GM18507 (cell line): ENCODE measurements at places on chromosomes 2 and 18.

DNA sequence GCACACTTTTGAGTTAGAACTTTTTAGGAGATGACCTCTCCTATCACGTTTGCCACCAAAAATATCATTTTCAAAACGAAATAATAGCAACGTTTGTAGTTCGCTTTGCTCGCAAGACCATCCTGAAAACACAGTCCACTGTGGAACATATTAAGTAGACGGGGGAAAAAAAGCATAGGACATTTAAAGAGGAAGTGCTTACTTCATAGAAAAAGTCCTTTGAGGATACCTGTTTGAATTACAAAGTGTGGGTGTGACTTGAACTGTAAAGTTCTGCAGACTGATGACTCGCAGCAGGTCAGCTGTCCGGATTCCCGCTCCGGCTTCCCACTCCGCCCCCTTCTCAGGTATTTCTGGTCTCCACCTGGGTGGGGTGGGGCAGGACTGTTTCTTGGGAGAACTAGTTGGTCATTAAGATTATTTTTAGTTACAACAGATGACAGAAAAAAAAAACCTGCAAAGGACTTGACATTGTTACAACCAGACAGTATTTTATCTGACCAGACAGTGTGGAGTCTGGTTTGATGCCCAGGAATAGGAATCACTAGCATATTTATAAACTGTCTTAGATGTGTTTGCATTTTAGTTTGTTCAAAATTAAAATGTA is 13.3 kb downstream of the CNOT11 start:
- no peak for DNase-seq

DNA sequence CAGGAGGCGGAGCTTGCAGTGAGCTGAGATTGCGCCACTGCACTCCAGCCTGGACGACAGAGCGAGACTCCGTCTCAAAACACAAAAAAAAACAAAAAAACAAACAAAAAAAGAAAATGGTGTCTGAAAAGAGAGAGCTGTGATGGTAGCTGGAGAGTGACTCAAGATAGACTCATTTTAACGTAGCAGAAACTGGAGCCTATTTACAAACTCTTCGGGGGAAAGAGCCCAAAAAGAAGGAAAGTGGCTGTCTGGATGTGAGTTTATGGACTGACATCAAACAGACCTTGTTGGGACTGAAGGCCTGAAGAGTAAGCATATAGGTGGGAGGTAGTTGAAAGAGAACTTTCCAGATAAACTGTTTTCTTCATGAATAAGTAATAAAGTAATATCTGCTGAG is 51.8 kb downstream of the LIMS1 start:
- DNase-seq, result no peak

- DNase-seq, result no peak
These were observed 57.5 kb downstream of the DTNB start for GRCh38 chr2:25615920-25616319.

DNA sequence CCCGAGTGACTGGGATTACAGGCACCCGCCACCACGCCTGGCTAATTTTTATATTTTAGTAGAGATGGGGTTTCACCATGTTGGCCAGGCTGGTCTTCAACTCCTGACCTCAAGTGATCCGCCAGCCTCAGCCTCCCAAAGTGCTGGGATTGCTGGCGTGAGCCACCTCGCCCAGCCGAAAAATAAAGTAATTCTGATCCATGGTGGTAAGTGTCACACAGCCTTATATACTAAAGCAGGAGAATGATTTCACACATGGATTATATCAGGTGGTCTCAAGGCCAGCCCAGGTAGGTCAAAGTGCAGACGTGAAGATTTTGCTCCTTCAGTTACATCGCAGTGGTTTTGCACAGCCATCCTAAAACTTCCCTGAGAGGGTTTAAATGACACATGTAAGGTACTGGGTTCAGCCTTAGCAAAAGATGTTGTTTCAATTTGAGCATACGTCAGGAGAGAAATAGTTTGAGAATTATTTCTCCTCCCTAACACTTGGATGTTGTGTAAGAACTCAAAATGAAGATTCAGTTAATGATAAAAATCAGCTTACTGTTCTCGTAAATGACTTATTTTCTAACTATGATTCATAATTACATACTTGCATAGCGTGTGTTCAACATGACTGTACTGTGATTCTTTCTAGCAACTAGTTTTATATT is 93.0 kb upstream of the SLC39A10 start:
- no peak for DNase-seq

DNA sequence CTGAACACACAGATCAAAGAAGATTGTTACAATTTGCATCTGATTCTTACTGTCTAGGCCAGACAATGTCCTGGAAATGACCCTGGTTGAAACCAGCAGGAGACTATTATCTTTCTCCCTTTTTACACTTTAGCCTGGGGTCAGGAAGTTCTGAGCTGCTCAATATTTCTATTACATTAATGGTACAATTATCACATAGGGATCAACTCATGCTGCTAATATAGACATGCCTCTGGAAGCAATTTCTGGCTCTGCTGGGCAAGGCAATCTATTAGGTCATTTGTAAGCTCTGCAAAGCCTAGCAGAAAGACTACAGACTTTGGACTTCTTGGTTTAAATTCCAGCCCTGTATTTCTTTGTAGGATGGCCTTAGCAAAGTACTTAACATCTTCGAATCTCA is 205.3 kb downstream of the LRP1B start:
- no peak for DNase-seq

- DNase-seq, result no peak
These were observed 111.1 kb downstream of the TGFA start for GRCh38 chr2:70442301-70443077.

- no peak for DNase-seq
These were observed 12.4 kb upstream of the DTNB start for GRCh38 chr2:25685741-25686140.

GRCh38 chr2:42974169-42974720 is 181.9 kb upstream of the HAAO start:
- no peak for DNase-seq

DNA sequence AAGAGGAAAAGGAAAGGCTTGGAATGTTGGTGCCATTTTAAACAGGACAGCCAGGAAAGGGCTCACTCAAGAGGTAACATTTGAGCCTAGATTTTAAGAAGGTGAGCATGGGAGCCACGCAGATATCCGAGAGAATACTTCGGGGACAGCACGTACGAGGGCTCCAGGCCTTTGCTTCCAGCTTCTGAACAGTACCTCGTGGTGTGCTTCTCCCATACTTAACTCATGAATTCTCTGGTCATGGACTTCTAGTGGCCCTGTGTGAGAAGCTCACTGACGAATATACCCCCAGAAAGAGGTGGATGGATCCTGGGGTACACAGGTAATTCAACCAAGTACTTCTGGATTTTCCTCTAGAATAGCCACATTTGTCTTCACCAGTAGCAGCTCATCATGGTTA is 2.7 kb upstream of the VIT start:
- no peak for DNase-seq

GRCh38 chr18:32383050-32383819 is 87.4 kb downstream of the GAREM1 start:
- no peak for DNase-seq

GRCh38 chr2:227509076-227509475 is 37.1 kb downstream of the AGFG1 start:
- DNase-seq, result no peak

DNA sequence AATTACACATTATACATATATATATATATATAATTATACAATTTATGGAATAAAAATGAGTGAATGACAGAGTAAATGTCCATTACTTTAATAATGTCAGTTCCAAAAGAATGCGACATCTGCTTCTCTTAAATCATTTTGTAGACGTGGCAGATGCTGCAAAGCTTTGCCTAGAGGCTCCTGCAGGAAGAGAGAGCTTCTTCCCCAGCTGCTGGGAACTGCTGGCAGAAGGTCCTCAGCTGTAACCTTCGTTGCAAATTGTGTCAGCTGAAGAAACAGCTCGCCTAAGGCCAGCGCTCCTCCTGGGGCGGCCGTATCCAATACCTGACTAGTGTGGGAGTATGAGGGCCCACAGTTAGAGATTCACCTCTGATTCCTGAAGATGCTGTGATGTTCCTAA is 9.6 kb upstream of the THNSL2 start:
- no peak for DNase-seq

DNA sequence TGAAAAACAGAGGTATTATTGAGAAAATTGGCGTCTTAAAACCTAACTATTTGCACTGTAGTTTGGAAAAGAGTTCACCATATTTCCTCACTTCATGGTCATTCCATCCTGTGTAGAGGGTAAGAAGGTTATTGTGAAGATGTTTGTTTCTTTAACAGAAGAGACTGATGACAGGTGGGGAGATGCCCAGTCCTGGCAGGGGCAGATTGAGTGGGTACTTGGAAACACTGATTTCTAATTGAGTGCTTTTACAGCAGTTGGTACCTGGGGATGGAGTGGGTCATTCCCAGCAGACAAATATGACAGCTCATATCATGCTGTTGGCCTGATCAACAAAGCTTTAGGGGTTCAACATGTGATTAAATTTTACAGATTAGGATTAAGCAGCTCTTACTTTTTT is 67.5 kb downstream of the MYOM1 start:
- DNase-seq, result no peak

GRCh38 chr2:3986530-3987258 is 283.3 kb downstream of the DCDC2C start:
- no peak for DNase-seq

DNA sequence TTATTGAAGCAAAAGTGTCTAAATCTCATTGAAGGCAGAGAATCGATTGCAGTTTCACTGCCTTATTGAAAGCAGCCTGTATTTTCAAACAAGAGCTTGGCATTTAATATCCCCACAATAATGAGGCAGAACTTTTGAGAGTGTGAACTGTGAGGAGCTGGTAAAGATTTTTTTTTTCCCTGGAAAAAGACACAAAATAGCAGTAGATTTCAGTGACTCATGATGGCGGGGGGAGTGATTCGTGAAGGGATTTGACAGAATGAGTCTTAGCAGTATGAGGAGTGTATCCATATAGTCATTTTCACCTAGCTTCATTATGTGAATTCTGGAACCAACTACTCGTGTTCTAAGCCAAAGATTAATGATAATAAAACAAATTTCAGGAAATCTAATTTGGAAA is 242.9 kb downstream of the ARL6IP6 start:
- no peak for DNase-seq

DNA sequence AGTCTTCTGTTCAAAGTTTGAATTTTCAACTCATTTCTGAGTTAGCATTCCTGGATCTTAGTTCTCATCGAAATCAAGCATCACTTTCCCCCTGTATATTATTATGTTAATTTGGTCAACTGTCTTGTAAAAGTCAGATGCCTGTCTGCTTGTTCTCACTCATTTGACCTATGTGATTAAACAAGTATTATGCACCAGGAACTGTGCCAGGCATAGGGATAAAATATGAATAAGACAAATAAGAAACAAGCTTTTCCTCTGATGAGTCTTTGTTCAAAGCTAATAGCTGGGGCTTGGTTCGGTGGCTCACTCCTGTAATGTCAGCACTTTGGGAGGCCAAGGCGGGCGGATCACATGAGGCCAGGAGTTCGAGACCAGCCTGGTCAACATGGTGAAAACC is 19.7 kb upstream of the EMILIN2 start:
- no peak for DNase-seq

DNA sequence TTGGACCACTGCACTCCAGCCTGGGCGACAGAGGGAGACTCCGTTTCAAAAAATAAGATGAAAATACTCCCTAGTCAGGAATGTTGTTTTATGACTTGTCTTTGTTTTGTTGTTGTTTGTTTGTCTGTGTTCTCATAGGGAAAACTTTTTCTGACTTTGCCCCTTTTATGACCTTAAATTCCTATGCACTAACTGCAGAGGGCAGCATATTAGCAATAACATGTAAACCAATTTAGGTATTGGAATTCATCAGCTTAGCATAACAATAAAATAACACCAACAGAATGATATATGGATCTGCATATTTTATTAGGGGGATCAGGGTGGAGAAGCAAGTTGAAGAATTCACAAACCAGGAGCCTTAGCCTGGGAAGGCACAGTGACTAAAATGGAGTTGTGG is 631.5 kb downstream of the SUCLG1 start:
- DNase-seq, result no peak

GRCh38 chr2:43144263-43144662 is 82.1 kb downstream of the ZFP36L2 start:
- DNase-seq, result no peak

GRCh38 chr2:198645816-198646215 is 811.9 kb downstream of the SATB2 start:
- no peak for DNase-seq

DNA sequence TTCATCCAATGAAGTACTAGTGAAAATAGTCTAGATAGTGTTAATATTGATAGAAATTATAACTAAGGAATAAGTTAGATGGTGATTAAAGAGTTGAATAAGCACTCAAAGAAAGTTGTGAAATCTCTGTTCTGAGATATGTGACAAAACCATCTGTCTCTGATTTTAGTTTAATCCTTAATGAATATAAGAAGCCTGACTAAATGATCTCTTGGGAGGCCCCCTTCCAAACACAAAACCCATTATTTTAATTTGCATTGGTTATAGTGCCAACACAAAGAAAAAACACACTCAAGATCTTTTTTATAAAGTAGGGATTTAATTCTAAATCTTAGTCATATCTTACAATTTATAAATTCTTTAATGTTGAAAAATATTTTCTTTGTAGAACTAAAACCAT is 34.0 kb downstream of the SCN2A start:
- no peak for DNase-seq

DNA sequence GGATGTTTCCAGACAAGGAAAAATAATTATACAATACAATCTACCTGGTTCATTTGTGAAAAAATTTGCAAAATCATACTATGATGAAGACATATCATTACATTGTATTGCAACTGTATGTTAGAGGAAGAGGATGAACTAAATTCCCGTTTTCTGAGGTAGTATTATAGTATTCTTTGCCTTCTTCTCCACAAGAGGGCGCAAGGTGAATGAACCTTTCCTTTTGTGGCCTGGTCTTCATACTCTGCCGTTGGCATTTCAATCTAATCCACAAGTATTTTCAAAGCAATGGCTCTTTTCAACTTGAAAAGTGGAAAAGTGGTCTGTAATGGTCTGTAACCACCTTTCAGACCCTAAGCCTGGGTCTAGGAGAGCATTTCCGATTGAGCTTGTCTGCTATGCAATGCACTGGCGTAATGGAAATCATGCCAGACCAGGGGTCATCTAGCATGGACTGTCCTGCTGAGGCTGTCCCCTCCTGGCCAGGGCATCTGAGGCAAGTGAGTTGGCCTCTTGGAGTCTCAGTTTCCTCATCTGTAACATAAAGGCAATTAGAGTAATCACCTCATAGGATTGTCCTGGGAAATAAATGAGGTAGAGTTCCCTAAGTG is 30.8 kb upstream of the ZNF396 start:
- DNase-seq, result peak; percentile 29

- no peak for DNase-seq
These were observed 180.4 kb downstream of the MCFD2 start for GRCh38 chr2:46735108-46735691.

GRCh38 chr2:127957240-127957639 is 70.6 kb downstream of the SAP130 start:
- no peak for DNase-seq

GRCh38 chr18:22223254-22223964 is 54.0 kb downstream of the GATA6 start:
- DNase-seq, result no peak

DNA sequence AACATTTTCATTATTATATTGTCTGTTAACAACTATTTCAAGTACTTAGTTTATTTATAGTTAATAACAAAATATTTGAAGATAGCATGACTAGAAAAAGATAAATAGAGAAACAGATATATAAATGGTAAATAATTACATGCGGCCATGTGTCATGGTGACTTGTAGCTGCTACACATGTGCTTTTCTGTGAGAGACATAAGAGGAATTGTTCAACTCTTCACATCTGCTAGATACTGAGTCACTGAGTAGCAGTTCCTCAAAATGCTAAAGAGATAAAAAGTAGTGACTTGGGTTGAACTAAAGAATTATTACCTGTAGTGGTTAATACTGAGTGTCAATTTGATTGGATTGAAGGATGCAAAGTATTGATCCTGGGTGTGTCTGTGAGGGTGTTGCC is 37.5 kb upstream of the SCN9A start:
- DNase-seq, result no peak
